Fibroblast of the conjunctiva (primary cell): ENCODE measurements at places on chromosomes 3 and 15.

GRCh38 chr15:39040861-39041260 lies 476.2 kb upstream of the RASGRP1 start:
- DNase-seq, result no peak

- DNase-seq, result no peak
Observed at GRCh38 chr3:124450366-124450765, 279.9 kb upstream of the UMPS start.

- peak; percentile 18 for DNase-seq
Observed at GRCh38 chr3:8460815-8461456, 40.7 kb upstream of the LMCD1 start.

- peak; percentile 33 for DNase-seq
Observed at GRCh38 chr15:76939715-76940114, 8.2 kb downstream of the RCN2 start.

DNA sequence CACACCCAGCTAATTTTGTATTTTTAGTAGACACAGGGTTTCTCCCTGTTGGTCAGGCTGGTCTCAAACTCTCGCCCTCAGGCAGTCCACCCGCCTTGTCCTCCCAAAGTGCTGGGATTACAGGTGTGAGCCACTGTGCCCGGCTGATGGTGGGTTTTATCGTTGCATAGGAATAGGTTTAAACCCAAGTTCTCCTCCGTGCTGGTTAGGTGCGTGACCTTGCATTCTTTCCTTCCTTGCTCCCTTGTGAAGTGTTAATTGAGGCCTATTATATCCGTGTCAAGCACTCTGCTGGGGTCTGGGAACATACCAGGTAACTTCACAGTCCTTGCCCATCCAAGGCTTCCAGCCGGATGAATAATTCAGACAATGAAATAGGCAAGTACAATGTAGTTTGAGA lies 19.3 kb upstream of the ETV5 start:
- DNase-seq, result no peak

GRCh38 chr15:88881775-88882174 lies 13.6 kb downstream of the HAPLN3 start:
- DNase-seq, result no peak

GRCh38 chr15:91970142-91970541 lies 116.6 kb downstream of the SLCO3A1 start:
- DNase-seq, result peak; percentile 77

DNA sequence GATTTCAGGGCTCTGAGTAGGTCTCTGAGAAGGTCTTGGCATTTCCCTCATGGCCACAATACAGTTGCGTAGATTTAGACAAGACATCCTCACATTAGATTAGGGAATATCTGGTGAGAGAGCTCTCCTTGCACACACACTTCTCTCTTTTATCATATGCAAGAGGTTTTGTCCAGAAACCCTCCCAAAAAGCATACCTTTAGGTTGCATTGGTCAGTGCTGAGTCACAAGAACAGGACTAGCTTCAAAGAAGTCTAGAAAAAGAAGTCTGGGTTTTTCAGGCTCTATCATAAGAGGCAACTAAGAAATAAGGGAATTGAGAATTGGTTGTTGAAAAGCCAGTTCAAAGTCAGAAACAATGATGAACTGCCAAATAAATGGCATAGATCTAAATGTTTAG lies 40.1 kb upstream of the MITF start:
- DNase-seq, result no peak

DNA sequence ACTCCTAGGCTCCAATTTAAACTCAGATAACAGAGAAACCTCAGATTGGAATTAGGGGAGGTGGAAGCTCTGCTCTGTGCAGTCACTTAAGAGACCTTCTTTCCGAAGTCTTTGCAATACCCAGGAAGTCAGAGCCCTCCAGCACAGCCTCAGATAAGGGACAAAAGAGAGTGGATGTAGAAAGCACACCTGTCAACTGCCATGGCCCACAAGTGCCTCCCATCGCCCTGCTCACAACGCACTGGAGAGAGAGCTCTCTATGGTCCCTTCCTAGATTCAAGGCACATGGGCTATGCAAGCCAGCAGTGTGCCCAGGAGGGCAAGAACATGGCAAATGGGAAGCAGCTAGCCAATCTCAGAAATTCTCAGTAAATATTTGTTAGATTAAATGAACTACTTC lies 47.3 kb upstream of the TBL1XR1 start:
- no peak for DNase-seq

GRCh38 chr15:70799667-70800450 lies 36.5 kb upstream of the UACA start:
- peak; percentile 95 for DNase-seq

GRCh38 chr3:37986479-37987314 lies 3.9 kb upstream of the VILL start:
- no peak for DNase-seq

DNA sequence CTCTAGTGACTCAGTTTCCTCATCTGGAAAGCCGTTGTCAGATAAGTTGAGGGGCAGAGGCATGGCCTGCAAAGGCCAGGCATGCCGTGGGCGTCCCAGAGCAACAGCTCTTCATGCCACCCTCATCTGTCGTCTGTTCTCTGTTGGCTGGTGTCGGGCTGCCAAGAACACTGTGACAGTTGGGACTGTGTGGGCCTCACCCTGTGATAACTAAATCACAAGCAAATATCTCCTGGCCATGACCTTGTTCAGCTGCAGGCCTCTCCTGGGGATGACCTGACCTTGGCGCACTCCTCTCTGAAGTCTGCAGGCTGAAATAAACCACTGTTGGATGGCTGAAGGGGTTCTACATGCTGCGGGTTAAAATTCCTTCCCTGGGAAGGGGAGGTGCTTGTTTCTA lies 145.9 kb downstream of the SHQ1 start:
- DNase-seq, result no peak

DNA sequence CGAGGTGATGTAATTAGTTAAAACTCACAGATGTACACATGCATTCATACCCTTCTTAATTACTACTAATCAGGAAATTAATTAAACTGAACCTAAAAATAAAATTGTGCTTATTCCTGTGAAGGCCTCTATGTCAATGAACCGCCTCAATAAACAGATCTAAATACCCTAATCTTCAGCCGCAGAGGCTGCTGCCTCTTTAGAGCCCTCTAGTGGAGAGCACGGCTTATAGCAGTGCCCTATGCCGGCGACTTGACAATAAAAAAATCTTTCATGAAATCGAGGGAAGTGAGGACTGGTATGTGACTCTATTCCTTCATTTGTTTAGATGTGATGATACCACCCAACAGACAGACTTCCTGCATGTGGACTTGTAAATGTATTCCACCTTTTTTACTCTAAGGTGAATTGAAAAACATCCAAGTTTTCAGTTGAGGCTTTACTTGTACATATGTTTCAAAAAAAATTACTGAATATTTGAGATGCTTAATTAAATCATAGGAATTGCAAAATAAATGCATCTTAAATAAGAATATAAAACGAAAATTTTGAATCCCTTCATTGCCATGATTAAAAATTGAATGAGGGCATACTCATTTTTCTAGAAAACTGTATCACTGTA lies 8.3 kb upstream of the EPHA3 start:
- peak; percentile 39 for DNase-seq

DNA sequence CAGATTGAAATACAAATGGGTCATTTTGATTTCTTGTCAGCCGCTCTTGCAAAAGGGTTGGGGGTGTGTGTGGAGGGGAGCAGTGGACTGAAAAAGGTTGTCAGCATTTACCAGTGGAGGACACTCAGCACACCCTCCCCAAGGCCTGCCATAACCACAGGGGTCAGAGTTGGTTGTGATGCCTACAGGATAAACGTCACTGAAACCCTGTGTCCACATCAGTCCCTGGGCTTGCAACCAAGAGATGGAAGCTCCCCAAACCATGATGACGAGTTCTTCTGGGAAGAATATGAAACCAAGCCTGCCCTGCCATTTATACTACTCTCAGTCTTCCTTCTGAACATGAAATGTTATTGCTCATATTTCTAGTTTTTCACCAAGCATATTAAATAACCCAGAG lies 54.0 kb upstream of the UMPS start:
- DNase-seq, result no peak

DNA sequence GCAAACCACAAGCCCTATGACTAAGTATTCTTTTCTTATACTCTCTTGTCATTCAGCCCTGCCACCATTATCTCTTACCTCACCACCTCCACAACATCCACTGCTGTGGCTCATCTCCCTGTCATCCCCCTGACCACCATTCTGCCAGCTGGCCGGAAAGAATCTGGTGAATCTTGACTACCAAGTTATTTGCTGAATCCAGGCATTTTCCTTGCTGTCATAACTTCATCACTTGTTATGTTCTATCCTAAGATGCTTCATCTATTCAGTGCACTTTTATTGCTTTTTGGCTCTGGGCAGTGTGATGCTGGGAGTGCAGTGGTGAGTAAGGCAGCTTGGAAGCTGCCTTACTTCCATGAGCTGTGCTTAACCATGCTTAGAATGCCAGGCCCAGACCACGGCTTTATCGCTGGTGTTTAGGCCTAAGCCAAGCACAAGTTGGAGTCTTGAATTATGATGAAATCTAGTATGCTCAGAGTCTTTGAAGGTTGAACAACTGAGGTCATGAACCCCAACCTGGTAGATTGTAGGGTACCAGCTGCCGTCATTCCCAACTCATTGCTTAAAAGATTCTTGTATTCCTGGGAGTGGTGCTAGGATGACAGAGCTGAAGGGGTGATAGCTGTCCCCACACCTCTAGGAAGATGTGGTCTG lies 27.0 kb upstream of the APH1B start:
- DNase-seq, result peak; percentile 65

- DNase-seq, result no peak
Observed at GRCh38 chr3:153897025-153897723, 224.0 kb upstream of the ARHGEF26 start.
